ENCODE measurements at places on chromosomes 3 and 15.

- H3K27me3 ChIP-seq = no peaks in the 10 kb centered on the region
- peak; percentile 50 for DNase-seq
- H3K4me1 ChIP-seq = no peaks in the 10 kb centered on the region
- no peak overlapping the region for H3K27ac ChIP-seq
- no peaks in the 10 kb centered on the region for H3K36me3 ChIP-seq
These were observed 203.7 kb downstream of the SLC9A9 start for GRCh38 chr3:143644370-143645089.

DNA sequence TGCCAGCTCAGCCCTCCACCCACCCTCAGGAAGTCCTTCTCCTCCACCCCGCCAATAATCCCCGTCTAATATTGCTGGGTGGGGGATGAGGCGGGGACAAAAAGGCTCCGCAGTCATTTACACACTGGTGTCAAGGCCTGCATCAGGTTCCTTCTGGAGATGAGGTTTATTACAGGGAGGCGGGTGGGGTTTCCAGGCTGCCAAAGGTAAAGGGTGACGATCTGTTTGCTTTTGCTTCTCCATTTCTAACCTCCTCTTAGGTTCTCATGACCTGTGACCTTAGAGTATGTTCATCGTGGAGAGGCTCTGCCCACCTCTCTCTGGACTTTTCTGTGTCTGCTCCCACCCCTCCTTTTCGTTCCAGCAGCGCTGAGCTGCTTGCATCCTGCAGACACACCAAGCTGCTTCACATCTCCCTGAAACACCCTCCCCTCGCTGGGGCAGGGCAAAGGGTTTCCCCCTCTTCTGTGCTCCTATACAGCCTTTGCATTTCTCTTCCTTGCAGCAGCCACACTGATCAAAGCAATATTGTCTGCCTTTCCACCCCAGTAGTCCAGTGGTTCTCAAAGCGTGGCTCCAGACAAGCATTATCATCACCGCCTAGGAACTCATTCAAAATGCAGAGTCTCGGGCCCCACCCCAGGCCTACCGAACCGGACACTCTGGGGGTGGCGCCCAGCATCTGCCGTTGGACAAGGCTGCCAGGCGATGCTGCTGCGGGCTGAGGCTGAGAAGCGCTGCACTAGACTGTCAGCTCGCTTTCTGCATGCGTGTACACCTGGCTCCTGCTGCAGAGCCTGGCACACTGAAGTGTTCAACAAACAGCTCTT, 26.6 kb downstream of the CA12 start:
- H3K27ac ChIP-seq = no peak overlapping the region
- H3K27me3 ChIP-seq = no peaks in the 10 kb centered on the region
- no peaks in the 10 kb centered on the region for H3K4me1 ChIP-seq
- no peaks in the 10 kb centered on the region for H3K36me3 ChIP-seq
- no peak overlapping the region for H3K4me3 ChIP-seq

- H3K36me3 ChIP-seq = no peaks in the 10 kb centered on the region
- no peak for DNase-seq
- H3K4me1 ChIP-seq = no peaks in the 10 kb centered on the region
- H3K27ac ChIP-seq = no peak overlapping the region
- H3K4me3 ChIP-seq = no peak overlapping the region
- H3K27me3 ChIP-seq = no peaks in the 10 kb centered on the region
These were observed 62.5 kb upstream of the FOXB1 start for GRCh38 chr15:59941612-59942011.

- H3K4me1 ChIP-seq = no peaks in the 10 kb centered on the region
- H3K36me3 ChIP-seq = no peaks in the 10 kb centered on the region
- no peaks in the 10 kb centered on the region for H3K27me3 ChIP-seq
- H3K4me3 ChIP-seq = no peak overlapping the region
- no peak overlapping the region for H3K27ac ChIP-seq
These were observed 271.7 kb downstream of the PDZRN3 start for GRCh38 chr3:73352841-73353645.

- H3K36me3 ChIP-seq = no peaks in the 10 kb centered on the region
- DNase-seq = no peak
- no peaks in the 10 kb centered on the region for H3K4me1 ChIP-seq
- no peaks in the 10 kb centered on the region for H3K27me3 ChIP-seq
These were observed 333.4 kb downstream of the NAALADL2 start for GRCh38 chr3:175192536-175192935.

GRCh38 chr3:17431004-17431403, 311.4 kb downstream of the TBC1D5 start:
- DNase-seq = no peak
- H3K4me3 ChIP-seq = no peak overlapping the region
- no peaks in the 10 kb centered on the region for H3K27me3 ChIP-seq
- H3K27ac ChIP-seq = no peak overlapping the region

DNA sequence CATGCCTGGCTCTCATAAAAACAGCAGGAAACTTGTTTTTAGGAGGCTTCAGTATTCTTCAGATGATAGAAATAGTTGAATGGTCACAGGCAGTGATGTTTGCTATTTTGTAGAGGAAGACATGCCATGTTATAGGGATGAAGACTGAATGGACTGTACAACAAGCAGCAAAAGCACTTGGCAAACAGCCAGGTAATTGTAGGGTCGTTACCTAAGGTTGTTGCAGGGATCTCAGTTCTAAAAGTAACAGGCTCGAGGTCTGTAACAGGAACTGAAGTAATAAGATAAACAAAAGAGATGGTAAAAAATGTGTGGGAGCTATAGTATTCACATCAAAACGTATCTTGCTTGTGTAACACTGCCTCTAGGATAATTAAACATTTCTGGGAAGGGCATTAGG, 116.3 kb downstream of the TFG start:
- H3K27ac ChIP-seq = no peak overlapping the region
- DNase-seq = no peak
- H3K27me3 ChIP-seq = no peaks in the 10 kb centered on the region
- no peaks in the 10 kb centered on the region for H3K36me3 ChIP-seq
- H3K4me3 ChIP-seq = no peak overlapping the region
- H3K4me1 ChIP-seq = no peaks in the 10 kb centered on the region

DNA sequence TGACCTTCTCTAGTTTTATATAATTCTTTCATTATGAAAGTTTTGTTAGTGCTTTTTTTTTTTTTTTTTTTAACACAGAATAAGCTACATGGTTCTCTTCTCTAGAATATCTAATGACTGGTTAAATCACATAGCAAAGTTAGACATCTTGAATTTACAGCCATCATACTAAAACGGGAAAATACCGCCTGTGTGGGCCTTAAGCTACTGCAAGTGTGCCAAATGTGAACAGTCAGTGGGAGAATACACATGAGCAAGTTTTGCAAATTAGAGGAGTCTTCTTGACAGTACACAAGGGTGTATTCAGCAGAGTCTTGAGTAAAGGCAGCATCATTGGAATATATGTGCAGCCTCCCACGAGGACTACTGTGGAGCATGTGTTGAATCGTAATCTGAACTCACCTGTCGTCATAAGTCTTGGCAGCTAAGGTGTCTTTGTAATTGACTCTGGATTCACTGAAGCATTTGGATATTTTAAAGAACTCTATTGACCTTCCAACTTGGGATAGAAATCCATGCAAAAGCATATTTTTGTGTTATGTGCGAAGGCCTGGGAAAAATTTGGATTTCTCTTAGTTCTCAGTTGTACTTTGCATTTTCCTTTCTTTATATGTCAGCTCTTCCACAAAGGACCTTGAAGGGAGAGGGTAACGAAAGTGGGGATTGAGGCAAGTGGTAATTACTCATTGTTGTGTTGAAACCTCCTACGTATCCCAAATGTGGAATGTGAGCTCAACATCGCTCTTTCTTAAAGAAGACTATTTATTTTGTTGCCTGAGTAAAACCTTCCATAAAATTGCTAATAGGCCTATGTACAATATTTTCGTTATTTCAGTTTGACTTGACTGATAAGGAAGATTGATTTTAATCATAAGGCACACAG, 117.4 kb downstream of the ATG7 start:
- no peaks in the 10 kb centered on the region for H3K27me3 ChIP-seq
- no peak for DNase-seq
- H3K4me1 ChIP-seq = peaks cover 11% of the 10 kb centered on the region
- H3K27ac ChIP-seq = no peak overlapping the region

DNA sequence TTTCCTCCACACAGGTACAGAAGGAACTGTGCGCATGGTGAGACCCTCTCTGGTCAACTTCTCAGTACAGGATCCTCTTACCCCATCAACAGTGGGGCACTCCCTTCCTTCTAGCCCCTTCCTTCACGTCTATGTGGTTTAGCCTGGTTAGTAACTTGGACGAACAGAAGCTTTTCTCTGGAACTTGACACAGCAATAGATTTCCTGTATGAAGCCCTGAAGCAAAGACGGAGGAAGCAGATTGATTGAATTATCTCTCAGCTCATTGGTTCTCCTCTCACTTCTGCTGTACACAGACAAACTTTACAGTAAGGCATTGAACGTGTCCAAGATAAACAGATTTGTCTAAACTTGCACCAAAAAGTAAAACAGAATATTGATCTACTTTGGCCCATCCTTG, at the start of gene CD200R1:
Gene CD200R1 (minus strand): TSS at position 210 of the 400 bp plus-strand sequence. CDS start 246 bp downstream, outside the sequence.
- H3K4me1 ChIP-seq = no peaks in the 10 kb centered on the region
- H3K27me3 ChIP-seq = no peaks in the 10 kb centered on the region
- peak within 1 kb of the TSS; percentile 1 for H3K4me3 ChIP-seq

DNA sequence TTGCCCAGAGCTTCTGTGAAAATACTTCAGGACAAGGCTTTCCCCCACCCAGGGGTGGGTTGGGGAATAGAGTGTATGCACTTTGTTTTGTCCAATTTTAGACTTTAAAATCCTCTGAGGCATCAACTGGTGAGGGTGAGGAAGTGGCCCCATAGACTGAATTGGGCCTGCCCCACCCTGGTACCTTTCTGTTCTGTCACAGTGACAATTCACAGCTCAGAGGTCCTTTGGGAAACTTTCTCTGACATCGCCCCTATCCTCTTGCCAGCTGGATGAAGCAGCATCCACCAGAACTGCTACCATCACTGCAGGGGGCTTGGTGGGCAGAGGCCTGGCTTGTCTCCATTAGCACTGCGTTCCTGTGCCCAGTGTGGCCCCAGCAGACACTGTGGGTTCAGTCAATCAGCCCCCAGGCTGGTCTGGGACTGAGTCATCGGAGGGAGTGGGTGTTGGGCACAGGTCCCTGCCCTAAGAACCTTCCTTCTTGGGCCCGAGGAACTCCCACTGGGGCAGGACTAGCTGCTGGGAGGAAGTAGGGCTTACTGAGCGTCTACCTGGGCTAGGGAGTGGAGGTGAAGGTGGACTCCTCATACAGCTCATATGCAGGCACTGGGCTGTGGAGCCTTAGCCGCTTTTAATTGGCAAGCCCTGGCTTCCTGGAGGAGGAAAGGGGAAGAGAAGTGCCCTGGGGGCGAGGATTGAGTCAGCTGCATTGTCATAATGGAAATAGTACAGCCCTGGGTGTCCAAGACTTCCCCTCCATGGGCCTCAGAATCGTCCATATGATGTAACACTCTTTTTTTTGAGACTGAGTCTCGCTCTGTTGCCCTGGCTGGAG, 1.5 kb upstream of the PPM1M start:
- no peak overlapping the region for H3K4me3 ChIP-seq
- no peaks in the 10 kb centered on the region for H3K27me3 ChIP-seq
- peaks cover 15% of the 10 kb centered on the region for H3K4me1 ChIP-seq
- no peaks in the 10 kb centered on the region for H3K36me3 ChIP-seq
- no peak overlapping the region for H3K27ac ChIP-seq

Data from right lobe of liver (tissue), 6 donors.